ENCODE measurements at places on chromosomes 5 and 9.

GRCh38 chr5:30413540-30413939, 779.9 kb upstream of the CDH6 start:
- DNase-seq, result no peak

GRCh38 chr5:32583582-32584232, 1.6 kb upstream of the SUB1 start:
- peak; percentile 41 for DNase-seq

DNA sequence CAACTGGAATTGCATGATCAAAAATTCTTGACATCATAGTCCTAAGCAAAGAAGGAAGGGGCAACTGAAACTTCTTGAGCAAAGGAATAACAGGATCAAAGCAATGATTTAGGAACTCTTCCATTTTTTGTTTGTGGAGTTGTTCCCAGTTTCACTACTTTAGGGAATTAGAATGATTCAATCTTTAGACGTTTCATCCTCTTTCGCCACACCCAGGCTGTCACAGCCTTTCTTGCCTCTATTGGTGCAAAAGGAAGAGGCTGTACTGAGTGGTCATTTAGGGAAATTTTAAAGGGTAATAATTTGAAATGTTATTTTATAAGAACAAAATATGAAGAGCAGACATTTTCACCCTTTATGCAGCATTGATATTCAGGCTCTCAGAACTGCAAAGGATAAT, 1026.0 kb upstream of the ARRDC3 start:
- DNase-seq, result no peak

GRCh38 chr5:65873181-65873750, 53.1 kb upstream of the ERBIN start:
- DNase-seq, result no peak

- DNase-seq, result no peak
Observed at GRCh38 chr5:148967783-148968182, 95.1 kb downstream of the SH3TC2 start.

DNA sequence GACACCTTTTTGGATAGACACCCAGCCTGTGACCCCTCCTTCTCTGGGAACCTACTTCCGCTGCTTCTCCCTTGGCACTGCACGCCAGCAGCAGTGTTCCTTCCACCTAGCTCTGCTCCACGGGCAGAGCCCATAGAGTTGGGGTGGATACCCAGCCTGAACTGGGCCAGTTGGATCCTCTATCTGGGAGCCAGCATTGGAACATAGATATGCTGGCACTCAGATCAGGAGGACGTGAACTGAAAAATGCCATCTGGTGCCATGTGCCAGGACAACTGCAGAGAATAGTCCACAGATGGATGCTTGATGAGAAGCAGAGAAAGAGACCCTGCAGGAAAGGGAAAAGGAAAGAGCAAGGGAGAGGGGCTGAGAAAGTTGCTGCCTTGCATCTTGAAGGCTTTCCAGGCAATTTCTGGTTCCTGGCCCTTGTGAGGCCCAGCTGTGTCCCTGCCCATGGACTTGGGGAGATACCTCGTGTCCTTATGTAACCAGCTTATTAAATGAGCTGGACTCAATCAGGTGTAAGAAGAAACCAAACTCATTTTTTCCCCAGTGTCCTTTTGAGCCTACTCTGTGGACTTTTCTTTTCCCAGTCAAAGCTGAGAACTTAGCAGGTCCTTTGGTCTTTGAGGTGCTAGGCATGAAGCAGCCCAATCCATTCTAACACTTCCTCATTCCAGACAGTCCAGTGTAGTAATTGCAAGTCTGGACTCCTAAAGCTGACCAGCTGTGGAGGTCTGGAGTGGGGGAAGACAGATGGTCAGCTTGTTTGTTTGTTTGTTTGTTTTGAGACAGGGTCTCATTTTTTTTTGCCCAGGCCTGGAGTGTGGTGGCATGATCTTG, 39.1 kb downstream of the ANGPTL2 start:
- no peak for DNase-seq

Measured in CD4-positive, alpha-beta T cell (primary cell).